ENCODE measurements at places on chromosomes 16 and 17. TPM values are rescaled to one million over a fixed set of nuclear protein-coding genes. Genes with fewer than 3 reads are reported as not detected.

- H3K4me3 ChIP-seq: no peak overlapping the region
- DNase-seq: no peak
- no peak overlapping the region for H3K27ac ChIP-seq
These were observed 1.3 kb upstream of the CD300C start for GRCh38 chr17:74547264-74547663.

- no peaks in the 10 kb centered on the region for H3K36me3 ChIP-seq
- no peak for DNase-seq
- H3K4me1 ChIP-seq: peaks cover 4% of the 10 kb centered on the region
- no peak overlapping the region for H3K4me3 ChIP-seq
These were observed 66.4 kb upstream of the MED9 start for GRCh38 chr17:17410357-17410756.

DNA sequence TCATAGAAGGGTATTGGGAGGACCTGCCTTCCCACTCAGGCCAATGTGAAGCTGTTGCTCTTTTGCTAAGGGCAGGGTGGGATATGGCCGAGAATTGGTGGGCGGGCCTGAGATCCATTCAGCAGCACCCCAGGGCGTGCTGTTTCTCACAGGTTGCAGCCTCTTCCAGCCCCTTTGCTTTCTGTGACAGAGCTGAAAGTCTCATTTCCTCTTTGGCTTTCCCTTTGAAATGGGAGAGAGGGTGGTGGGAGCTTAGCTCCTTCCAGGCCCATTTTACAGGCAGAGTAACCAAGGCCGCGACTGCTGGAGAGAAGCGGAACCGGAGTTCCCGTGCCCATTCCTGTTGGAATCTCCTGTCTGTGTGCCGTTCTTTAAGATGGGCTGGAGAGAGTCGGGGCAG is 183.0 kb downstream of the RAB11FIP4 start:
- no peak overlapping the region for H3K4me3 ChIP-seq
- DNase-seq: no peak
- no peaks in the 10 kb centered on the region for H3K36me3 ChIP-seq
- H3K4me1 ChIP-seq: 0 out of 2 replicates have a peak, but pooled peaks cover 2% of the 10 kb centered on the region
- no peak overlapping the region for H3K27ac ChIP-seq

DNA sequence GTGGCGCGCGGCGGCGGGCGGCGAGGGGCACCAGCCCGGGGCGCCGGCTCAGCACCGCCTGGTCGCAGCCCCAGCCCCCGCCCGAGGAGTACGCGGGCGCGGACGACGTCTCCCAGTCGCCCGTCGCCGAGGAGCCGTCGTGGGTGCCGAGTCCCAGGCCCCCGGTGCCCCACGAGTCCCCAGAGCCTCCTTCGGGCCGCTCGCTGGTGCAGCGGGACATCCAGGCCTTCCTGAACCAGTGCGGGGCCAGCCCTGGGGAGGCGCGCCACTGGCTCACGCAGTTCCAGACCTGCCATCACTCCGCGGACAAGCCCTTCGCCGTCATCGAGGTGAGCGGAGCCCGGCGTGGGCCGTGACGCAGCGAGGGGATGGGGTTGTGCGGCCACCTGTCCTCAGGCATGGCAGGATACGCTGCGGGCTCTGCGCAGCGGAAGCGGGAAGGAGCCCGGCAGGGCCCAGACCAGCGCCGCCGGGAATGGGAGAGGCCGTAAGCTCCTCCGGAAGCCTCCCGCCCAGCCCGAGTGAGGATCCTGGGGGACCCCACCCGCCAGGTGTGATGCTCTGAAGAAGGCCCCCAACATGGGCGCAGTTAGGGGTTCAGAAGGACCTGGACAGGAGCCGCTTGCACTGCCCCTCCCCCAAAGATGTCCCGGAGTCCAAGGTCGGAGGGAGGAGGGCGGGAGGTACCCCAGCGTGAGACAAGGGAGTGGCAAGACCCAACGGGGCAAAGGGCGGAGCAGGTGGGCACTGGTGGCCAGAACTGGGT is 522 bp downstream of the NAGS start:
- H3K27me3 ChIP-seq: peaks cover 3% of the 10 kb centered on the region
- no peak for DNase-seq
- H3K4me3 ChIP-seq: peak overlapping the region; percentile 50
- no peaks in the 10 kb centered on the region for H3K36me3 ChIP-seq
- no peak overlapping the region for H3K27ac ChIP-seq

DNA sequence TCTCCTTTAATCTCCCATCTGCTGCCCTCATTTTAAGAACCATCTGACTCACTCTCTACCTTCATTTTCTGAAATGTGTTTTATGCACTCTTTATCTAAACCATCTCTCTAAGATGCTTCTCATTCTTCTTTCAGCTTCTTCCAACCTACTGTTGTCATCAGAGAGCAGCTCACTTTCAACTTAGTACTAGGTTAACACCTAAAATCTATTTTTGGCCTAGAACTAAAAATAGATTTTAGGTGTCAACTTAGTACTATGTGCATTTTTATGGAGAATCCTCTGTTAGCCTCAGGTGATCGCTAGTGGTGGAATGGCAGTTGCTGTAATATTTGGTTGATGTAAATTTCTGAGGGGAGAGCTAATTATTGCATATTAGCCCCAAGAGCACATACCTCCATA is 277.1 kb downstream of the KCNJ2 start:
- no peaks in the 10 kb centered on the region for H3K4me1 ChIP-seq
- H3K4me3 ChIP-seq: no peak overlapping the region
- H3K27ac ChIP-seq: no peak overlapping the region

GRCh38 chr17:21186399-21187187 is 27.4 kb downstream of the TMEM11 start:
- H3K27ac ChIP-seq: no peak overlapping the region
- no peaks in the 10 kb centered on the region for H3K36me3 ChIP-seq
- H3K27me3 ChIP-seq: no peaks in the 10 kb centered on the region
- no peak for DNase-seq
- no peaks in the 10 kb centered on the region for H3K4me1 ChIP-seq

DNA sequence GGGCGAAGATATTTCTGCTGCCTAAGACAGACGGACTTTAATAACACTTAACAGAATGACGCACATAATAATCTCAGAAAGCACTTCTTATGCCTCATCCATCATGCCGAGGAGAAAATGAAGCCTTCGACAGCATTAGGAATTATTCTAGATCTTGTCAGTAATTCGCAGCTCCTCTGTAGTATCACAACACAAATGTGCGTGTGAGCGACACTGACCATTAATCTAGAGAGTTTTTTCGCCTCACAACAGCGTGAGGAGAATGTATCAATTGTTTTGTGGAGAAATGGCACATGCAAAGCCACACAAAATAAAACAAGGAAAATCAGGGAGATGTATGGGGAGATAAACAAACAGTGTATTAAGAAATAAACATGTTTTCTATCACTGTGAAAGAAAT is 410.2 kb upstream of the PSMD7 start:
- no peaks in the 10 kb centered on the region for H3K4me1 ChIP-seq
- H3K4me3 ChIP-seq: no peak overlapping the region
- DNase-seq: no peak
- H3K36me3 ChIP-seq: no peaks in the 10 kb centered on the region
- no peaks in the 10 kb centered on the region for H3K27me3 ChIP-seq

DNA sequence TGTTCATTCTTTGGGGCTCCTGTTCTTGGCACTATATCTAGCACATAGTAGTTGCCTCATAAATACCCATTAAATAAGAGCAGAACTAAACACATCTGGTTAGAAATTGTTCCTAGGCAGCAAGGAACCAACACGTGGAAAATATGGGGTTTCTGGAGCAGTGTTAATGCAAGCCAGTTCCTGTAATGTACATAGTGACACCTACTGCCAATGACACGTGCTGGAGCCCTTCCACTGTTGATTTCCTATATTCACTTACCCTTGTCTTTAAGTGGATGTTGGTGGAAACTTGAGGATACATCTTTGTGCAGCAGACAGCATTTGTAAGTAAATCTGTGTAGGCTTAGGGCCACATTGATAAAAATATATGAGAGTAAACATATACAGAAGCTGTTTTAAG is 1.6 kb upstream of the IRF8 start:
- H3K27me3 ChIP-seq: no peaks in the 10 kb centered on the region
- H3K27ac ChIP-seq: no peak overlapping the region
- H3K4me1 ChIP-seq: peaks cover 34% of the 10 kb centered on the region
- no peaks in the 10 kb centered on the region for H3K36me3 ChIP-seq
- DNase-seq: no peak
- no peak overlapping the region for H3K4me3 ChIP-seq

DNA sequence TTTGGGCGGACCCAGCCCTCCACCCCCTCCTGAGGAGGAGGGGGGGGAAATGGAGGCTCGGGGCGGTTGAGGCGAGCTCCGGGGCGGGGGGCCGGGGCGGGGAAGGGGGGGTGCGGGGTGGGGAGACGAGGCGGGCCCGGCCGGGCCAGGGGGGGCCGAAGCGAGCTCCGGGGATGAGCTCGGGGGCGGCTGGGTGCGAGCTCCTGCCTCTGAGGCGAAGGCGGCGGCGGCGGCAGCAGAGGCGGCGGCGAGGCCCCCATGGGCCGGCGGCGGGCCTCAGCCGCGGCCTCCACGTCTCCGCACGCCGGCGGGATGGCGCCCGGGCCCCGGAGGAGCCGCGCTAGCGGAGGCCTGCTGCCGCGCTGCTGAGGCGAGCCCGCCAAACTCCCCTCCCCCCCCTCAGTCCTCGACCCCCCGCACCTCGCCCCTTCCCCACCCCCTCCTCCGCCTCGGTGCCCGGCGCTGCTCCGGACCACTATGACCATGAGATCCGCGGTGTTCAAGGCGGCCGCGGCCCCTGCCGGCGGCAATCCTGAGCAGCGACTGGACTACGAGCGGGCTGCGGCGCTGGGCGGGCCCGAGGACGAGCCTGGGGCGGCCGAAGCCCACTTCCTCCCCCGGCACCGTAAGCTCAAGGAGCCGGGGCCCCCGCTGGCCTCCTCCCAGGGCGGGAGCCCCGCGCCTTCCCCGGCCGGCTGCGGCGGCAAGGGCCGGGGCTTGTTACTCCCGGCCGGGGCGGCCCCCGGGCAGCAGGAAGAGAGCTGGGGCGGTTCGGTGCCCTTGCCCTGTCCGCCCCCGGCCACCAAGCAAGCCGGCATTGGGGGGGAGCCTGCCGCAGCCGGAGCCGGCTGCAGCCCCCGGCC is 596 bp downstream of the MSL1 start:
- H3K4me1 ChIP-seq: peaks cover 25% of the 10 kb centered on the region
- peak overlapping the region; percentile 78 for H3K4me3 ChIP-seq
- H3K27me3 ChIP-seq: no peaks in the 10 kb centered on the region
- DNase-seq: peak; percentile 57

- H3K36me3 ChIP-seq: no peaks in the 10 kb centered on the region
- H3K4me1 ChIP-seq: no peaks in the 10 kb centered on the region
- no peak overlapping the region for H3K4me3 ChIP-seq
- no peak overlapping the region for H3K27ac ChIP-seq
- H3K27me3 ChIP-seq: no peaks in the 10 kb centered on the region
- DNase-seq: no peak
These were observed 61.0 kb downstream of the TNRC6C start for GRCh38 chr17:78019367-78019975.

DNA sequence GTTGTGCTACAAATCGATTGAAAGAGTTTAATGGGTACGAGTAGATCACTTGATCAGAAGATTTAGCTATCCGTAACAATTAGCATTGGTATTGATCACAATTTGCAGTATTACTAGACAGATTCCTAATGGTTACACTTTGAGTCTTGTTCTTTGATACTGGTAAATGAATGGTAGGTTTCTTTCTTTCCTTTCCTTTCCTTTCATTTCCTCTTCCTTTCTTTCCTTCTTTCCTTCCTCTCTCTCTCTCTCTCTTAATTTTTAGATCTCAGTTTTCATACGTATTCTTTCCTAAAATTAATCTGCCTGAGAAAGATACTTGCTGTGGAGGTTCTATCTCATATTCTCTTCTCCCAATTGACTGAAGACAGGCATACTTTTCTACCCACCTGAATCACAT is 17.9 kb downstream of the CPD start:
- no peak for DNase-seq
- no peaks in the 10 kb centered on the region for H3K36me3 ChIP-seq
- H3K27me3 ChIP-seq: no peaks in the 10 kb centered on the region
- peaks cover 54% of the 10 kb centered on the region for H3K4me1 ChIP-seq

GRCh38 chr16:77617996-77618395 is 104.3 kb upstream of the NUDT7 start:
- no peaks in the 10 kb centered on the region for H3K27me3 ChIP-seq
- H3K4me1 ChIP-seq: no peaks in the 10 kb centered on the region
- no peak overlapping the region for H3K27ac ChIP-seq
- DNase-seq: no peak

CTRB2 gene
- total RNA-seq: not detected

NOB1 gene
- total RNA-seq: 120 TPM

UTS2R gene
- 1.3 TPM for total RNA-seq
